Stimulated activated CD4-positive, alpha-beta T cell treated with anti-CD3 and anti-CD28 coated beads, Interleukin-4, amount 100 ng/mL, for 4 hours (primary cell): ENCODE measurements at places on chromosomes 5 and 9.

DNA sequence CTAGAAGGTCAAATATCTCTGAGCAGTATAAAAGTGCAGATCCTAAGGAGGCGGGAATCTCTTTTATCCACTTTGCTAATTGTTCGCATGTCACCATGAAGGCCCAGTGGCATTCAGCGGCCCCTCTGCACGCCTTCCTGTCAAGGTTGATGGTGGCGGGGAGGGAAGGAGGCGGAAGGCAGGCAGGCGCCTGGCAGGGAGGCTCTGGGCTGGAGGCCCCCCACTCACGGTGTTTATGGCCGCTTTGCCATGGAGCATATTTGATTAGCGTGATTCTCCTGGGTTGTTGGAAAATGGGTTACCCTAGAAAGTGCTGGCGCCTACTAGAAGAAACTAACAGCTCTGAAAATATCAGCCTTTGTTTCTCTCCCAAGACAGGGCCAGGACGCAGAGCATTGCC lies 209.6 kb downstream of the FSTL4 start:
- no peak for DNase-seq

- DNase-seq: no peak
Observed at GRCh38 chr5:61603211-61603908, 271.3 kb downstream of the ZSWIM6 start.

GRCh38 chr5:98963019-98963418 lies 34.2 kb upstream of the CHD1 start:
- DNase-seq: no peak

GRCh38 chr9:110886832-110887231 lies 151.4 kb downstream of the LPAR1 start:
- no peak for DNase-seq

- no peak for DNase-seq
Observed at GRCh38 chr5:150139334-150139733, 16.3 kb downstream of the PDGFRB start.

DNA sequence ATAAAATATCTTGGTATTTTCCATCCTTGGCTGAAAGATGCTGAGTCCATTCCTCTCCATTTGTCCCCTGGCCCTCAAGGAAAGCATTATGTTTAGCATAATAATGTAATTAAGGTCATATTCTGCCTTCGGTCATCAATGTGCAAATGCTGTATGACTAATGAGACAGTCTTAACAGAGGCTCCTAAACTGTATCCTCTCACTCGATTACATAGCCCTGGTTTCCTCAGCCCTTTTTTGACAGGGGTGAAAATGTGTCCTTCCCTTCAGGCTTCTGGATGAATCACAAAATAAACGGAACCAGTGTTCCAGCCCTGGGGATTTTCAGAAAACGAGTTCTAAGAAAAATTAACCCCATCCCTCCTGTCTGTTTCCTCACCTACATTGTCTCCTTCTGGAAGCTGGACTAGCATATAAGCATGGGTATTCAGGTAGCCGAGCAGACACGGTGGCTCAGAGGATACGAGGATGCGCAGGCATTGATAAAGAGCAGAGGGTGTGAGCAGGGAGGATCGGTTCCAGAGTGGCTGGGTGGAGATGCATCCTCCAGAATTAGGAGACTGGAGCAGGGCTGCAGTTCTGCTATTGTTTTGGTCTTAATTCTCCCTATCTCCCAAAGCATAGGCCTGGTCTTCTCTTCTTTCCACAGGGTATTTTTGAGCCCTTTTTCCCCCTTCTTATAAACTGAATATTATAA lies 742.9 kb downstream of the TLR4 start:
- no peak for DNase-seq

DNA sequence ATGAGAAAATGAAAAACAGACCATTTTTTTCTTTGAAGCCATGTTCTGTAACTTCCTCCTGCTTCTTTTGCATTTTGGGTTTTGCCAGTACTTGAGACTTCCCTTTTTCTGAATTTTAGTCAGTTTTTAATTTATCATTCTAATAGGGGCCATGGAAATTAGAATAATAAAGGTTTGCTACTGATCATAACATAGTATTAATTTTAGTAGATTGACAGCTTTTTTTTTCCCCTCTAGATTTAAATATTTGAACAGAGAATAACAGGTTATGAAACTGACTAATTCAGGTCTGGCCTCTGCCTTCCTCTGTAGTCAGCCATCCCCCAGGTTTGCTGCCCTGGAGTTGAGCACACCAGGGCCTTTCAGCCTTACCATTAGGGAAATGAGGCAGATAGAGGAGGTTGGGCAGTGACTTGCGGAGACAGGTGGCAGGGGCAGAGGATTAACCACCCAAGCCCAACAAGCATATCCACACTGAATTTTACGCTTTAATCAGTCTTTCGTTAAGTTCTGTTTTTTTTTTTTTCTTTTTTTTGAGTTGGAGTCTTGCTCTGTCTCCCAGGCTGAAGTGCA lies 80.1 kb upstream of the TNFAIP8 start:
- peak; percentile 38 for DNase-seq

- DNase-seq: no peak
Observed at GRCh38 chr5:170464280-170465127, 39.3 kb upstream of the KCNIP1 start.

DNA sequence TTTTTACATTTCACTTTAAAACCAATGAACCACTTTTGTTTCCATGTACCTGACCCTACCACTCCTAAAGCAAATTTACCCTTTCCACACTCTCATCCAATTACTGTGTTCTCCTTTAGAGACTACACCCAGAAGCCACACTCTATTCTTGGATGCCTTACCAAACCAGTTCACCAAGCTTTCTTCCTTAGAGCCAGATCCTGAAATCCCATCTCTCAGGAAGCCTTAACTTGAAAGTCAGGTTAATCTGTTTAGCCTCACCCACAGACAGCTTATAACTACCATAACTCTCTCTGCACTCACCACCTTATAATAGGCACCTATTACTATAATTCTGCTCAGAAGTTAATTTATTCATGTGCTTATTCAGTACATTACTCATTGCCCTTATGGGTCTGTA lies 4.3 kb downstream of the CSNK1A1 start:
- no peak for DNase-seq

DNA sequence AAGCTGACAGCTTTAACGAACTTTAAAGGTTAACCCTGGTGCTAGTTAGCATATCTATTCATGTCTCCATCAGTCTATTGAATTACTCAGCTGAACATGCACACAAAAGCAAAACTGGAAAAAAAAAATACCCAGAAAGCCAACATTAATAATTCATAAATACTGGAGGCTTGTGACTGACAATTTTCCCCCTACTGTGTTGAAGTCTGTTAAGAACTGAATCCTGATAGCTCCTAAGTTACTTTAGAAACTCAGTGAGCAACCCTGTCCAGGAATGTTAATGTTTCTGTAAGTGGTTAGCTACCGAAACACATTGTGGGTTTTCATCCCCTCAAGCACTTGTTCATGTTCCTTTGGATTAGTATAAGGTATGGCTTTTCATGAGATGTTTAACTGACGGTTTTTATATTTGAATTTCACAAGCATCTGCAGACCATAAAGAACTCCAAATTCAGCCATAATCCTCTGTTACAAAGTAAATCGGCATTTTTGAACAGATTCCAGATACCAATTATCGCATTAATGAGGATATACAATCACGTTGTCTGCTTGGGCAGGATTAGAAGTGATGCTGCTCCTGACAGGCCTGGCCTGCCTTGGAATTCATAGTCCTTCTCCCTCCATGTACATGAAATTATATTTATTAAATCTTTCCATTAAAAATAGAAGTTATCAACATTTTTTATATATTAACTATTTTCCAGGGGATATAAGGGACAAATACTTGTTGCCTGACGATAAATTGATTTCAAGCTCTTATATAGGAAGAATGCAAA lies 331.2 kb downstream of the TLE4 start:
- no peak for DNase-seq

DNA sequence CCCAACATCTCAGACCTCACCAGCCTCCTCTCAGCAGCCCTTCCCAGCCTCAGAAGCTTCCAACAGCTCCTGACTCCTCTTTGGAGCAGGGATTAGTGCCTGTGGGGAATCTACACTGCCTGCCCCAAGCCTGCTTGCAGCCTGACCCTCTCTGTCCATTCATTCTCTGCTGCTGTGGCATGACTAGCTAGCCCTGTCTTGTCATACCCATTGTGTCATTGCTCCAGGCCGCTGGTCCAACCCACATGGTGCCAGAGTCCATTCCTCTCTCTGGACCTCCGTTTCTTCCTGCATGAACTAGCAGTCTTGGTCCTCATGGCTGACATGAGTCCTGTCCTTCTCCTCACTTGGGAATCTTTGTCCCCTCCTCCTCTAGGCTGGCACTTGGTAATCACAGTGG lies 12.8 kb upstream of the RXRA start:
- DNase-seq: no peak

- DNase-seq: no peak
Observed at GRCh38 chr5:153824909-153825308, 213.8 kb downstream of the FAM114A2 start.

DNA sequence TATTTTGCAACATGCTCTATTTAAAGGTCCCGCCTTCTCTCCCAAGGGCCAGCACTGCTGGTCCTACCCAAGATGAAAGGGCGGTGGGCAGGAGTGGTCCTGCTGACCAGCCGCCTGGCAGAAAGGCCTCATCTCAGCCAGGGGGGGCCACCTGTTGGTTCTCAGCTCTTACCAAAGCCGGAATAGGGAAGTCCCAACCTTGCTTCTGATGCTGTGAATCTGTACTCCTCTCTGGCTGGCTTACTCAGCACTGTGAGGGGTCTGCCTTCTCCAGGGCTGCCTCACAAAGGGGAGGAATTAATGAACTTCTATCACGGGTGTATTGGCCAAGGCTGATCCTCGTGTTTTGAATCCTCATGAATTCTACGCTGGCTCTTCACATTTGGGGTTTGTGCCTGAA lies 13.6 kb upstream of the FAM240B start:
- DNase-seq: no peak

- DNase-seq: no peak
Observed at GRCh38 chr5:16169550-16169949, 10.0 kb downstream of the MARCHF11 start.

- no peak for DNase-seq
Observed at GRCh38 chr5:78569441-78569840, 79.1 kb downstream of the LHFPL2 start.

DNA sequence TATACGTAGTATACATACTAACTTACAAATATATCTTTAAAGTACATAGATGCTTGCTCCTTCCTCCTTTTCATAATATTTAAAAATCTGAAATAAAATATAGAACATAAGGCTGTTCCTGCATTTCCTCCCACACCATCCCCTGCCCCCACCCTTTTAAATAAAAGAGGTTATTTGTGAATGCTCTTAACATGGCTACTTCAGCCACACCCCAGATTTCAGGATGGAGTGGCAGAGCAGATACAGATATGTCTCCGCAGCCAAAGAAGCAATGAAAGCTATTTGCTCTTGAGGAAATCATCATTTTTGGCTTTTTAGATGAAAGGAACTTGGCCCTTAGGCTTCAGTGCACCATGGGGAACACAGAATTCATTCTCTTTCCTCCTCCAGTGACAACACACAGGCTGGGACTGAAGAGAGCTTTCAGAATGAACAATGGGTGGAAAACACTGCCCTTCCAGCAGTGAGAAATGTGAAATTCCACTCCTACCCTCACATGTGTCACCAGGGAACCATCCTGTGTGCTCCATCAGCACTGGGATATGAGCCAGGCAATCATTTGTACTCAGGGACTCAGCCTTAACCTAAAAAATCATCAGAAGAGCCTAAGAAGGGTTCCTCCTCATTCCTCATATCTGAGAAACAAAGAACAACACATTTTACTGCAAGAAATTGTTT lies 134.3 kb downstream of the PPP2R2B start:
- DNase-seq: no peak

DNA sequence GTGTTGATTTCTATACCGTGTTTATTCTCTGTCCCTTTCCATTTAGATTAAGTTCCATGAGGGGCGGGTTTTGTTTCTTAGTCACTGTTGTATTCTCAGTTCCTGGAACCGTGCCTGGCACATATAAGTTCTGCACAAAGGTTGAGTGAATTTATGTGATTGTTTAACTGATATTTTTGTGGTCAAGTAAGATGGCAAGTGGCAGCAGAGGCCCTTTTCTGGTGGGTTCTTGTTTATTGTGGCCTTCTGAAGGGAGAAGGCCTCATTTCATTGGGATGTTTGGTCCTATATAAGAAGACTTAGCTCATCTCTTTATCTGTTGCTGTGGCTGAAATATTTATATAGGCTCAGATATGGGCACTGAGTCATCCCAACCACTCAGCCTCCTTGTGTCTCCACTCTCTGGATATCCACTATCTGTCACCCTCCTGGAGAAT lies 262.5 kb downstream of the PSAT1 start:
- DNase-seq: no peak
